ENCODE measurements at places on chromosomes 4 and X.

- DNase-seq: no peak
Observed at GRCh38 chr4:187827631-187828030, 167.9 kb upstream of the ZFP42 start.

- DNase-seq: no peak
Observed at GRCh38 chrX:136933611-136934145, 53.2 kb upstream of the RBMX start.

GRCh38 chr4:78038704-78039103 lies 18.4 kb upstream of the FRAS1 start:
- DNase-seq: no peak

DNA sequence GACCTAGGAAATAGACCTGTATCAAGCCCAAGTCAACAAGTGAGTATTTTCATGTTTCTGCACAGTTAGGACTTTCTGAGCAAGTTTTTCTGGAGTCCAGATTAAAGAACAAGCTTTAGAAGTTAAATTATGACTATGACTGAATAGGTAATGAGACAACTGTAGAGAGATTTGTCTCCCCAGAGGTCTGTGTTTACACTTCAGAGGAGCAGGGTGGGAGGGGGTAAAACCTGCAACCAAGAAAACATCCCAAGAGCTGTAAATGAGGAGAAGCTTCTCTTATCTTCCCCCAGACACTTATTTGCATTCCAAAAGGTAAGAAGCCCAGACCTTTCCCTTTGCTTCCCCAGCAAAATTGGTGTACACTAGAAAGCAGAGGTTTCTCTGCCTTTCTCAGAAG lies 22.1 kb upstream of the CEP135 start:
- DNase-seq: no peak

DNA sequence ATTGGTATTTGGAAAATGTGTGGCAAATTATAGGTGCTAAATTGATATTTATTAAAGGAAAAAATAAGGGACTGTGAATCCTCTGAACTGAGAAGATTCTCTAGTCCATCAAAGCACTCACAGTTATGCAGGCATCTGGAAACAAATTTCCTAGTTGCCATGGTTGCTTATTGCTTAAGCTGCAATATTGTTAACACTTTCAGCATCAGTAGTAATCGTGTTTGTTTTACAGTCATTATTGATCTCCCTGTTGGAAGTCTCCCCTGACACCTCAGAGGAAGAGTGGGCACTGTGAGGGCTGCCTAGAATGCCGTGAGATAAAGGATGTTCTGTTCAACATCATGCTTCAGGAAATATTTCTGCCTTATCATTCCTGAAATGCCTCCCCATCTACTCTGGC lies 2004.3 kb upstream of the ADGRL3 start:
- no peak for DNase-seq

- no peak for DNase-seq
Observed at GRCh38 chrX:106959901-106960300, 39.7 kb downstream of the CLDN2 start.

GRCh38 chrX:139811942-139812629 lies 104.1 kb upstream of the MCF2 start:
- no peak for DNase-seq

GRCh38 chrX:73977542-73978169 lies 326.3 kb upstream of the ZCCHC13 start:
- DNase-seq: no peak

- DNase-seq: no peak
Observed at GRCh38 chr4:156553659-156554058, 417.9 kb downstream of the PDGFC start.

- DNase-seq: no peak
Observed at GRCh38 chrX:147978931-147979330, 2.2 kb upstream of the FMR1NB start.

GRCh38 chr4:26130841-26131432 lies 189.9 kb upstream of the RBPJ start:
- DNase-seq: no peak

GRCh38 chr4:165751882-165752281 lies 121.2 kb upstream of the TLL1 start:
- DNase-seq: no peak

- no peak for DNase-seq
Observed at GRCh38 chr4:78612398-78613178, 61.0 kb downstream of the ANXA3 start.

GRCh38 chrX:103275947-103276567 lies 493 bp downstream of the TCEAL5 start:
- no peak for DNase-seq

DNA sequence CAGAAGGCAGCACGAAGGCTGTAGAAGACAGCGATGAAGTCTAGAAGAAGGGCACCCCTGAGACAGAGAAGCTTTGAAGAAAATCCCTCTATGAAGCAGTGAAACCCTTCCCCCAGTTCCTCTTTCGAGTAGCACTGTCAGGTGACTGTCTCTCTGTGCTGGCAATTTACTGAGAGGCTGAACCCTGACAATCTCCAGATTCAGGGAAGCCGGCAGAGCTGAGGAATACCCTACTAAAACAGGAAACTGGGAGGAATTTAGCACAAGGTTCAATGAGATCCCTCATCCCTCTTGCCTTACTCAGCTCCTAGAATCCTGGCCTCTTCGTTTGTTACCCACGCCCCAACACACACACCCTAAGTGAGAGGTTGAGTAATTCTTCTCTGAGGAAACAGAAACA lies 239.7 kb upstream of the NOCT start:
- DNase-seq: no peak

DNA sequence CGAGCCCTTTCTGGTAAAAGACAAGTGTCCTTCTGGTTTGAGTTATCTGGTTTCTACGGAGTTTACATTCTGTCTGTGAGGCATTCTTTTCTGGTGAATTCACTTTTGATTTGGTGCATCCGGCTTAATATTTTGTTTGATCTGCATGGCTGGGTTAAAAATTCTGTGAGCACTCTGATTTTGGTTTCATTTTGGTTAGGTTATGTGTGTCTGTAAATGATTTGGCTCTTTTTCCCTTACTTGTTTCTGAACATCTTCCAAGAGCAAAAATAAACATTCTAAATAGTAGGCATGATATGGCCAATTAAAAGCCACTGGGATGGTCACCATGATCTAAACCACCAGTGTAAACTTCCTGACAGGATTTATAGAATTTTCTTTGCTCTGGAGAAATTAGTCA lies 85.7 kb upstream of the PTPN13 start:
- DNase-seq: no peak

DNA sequence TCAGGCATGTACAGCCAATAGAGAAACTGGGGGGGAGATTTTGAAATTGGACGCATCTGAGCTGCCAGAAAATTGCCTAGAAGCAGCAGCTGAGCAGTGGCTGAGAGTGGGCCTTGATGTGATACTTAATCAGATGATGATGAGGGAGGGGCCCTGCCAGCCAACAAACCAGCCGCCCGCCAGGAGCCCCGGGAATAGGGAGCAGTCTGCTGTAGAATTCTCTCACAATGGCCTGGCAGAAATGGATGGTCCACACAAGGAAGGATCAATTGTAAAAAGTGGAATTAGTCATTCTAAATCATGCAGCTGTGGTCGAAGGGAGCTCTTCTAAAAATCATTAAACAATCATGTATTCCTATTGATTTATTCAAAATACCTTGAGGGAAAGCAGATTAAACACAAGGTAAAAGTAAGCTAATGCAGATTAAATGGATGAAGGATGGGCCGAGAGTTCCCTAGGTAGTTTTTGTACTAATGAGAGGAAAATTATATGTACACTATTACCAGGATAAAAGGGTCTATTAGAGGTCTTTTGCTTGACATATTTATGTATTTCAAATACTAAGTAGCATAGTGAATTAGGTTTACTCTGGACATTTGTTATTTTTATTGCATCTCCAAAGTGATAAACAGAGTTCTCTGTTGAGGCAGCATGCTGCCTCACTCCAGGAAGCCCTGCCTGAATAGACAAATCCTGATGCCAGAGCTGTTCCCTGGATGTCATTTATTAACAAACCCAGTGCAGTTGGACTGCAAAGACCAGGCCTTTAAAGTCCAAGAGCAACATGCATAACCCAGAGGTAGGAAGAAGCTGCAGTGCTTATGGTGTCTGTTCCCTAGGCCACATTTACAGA lies 91.3 kb downstream of the NKX6-1 start:
- DNase-seq: no peak

GRCh38 chr4:101280866-101281600 lies 66.3 kb downstream of the PPP3CA start:
- no peak for DNase-seq

GRCh38 chr4:74190919-74191397 lies 33.0 kb downstream of the MTHFD2L start:
- DNase-seq: no peak

DNA sequence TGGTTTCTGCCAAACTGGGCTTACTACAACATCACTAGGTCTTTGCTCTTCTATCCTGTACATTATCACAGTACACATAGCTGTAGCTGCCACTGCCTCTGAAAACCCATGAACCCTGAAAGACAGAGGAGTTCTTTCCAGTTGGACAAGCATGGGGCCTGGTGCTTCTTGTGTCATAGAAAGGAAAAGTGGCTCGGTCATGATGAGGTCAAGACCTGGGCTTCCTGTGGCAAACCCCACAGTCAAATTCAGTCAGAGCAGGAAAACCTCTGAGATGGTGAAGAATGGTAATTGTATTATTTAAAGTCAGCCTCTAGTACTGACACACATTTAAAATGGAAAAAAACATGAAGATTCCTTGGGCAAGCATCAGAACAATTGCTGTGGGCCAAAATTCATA lies 133.3 kb upstream of the PRPS2 start:
- no peak for DNase-seq

Data from epithelial cell of prostate (primary cell).